ENCODE measurements at places on chromosomes 16 and 17. TPM values are rescaled to one million over a fixed set of nuclear protein-coding genes. Genes with fewer than 3 reads are reported as not detected.

GRCh38 chr16:50114357-50115129 is 38.6 kb upstream of the TENT4B start:
- H3K27me3 ChIP-seq, result peaks cover 25% of the 10 kb centered on the region
- DNase-seq, result no peak
- H3K36me3 ChIP-seq, result no peaks in the 10 kb centered on the region
- H3K4me3 ChIP-seq, result no peak overlapping the region

- H3K27ac ChIP-seq, result no peak within 1 kb of the TSS
- peaks cover 42% of the 10 kb centered on the region for H3K4me1 ChIP-seq
- DNase-seq, result no peak
- no peak within 1 kb of the TSS for H3K4me3 ChIP-seq
- H3K27me3 ChIP-seq, result peaks cover 28% of the 10 kb centered on the region
Measured at GRCh38 chr16:2857451-2858244, at the start of gene PRSS22. PRSS22 (minus strand) TSS chr16:2858170; CDS start chr16:2858104, 66 bp downstream.

DNA sequence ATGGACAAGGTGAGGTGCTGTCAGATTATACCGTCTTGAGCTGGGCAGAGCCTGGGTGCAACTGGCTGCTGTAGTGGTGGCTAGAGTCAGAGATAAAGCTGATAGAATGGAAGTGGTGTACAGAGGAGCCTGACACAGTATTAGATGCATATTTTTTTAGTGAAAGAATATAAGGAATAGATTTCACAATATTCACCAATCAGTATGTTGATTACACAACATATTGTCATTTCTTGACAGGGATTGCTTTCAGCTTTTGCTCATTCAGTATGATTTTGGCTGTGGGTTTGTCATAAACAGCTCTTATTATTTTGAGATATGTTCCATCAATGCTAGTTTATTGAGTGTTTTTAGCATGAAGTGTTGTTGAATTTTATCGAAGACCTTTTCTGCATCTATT is 1.7 kb upstream of the CCL23 start:
- H3K36me3 ChIP-seq, result no peaks in the 10 kb centered on the region
- no peaks in the 10 kb centered on the region for H3K4me1 ChIP-seq
- no peak overlapping the region for H3K27ac ChIP-seq
- H3K27me3 ChIP-seq, result no peaks in the 10 kb centered on the region

DNA sequence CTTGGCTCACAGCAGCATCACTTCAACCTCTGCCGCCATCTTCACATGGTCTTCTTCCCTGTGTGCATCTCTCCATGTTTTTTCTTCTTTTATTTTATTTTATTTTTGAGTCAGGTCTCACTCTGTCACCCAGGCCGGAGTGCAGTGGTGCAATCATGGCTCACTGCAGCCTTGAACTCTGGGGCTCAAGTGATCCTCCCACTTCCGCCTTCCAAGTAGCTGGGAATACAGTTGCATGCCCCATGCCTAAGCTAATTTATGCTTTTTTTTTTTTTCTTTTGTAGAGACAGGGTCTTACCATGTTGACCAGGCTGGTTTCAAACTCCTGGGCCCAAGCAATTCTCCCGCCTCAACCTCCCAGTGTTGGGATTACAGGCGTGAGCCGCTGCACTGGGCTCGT is 1.9 kb downstream of the NUDT7 start:
- no peaks in the 10 kb centered on the region for H3K27me3 ChIP-seq
- no peak overlapping the region for H3K4me3 ChIP-seq
- DNase-seq, result no peak
- H3K27ac ChIP-seq, result no peak overlapping the region
- peaks cover 5% of the 10 kb centered on the region for H3K4me1 ChIP-seq

DNA sequence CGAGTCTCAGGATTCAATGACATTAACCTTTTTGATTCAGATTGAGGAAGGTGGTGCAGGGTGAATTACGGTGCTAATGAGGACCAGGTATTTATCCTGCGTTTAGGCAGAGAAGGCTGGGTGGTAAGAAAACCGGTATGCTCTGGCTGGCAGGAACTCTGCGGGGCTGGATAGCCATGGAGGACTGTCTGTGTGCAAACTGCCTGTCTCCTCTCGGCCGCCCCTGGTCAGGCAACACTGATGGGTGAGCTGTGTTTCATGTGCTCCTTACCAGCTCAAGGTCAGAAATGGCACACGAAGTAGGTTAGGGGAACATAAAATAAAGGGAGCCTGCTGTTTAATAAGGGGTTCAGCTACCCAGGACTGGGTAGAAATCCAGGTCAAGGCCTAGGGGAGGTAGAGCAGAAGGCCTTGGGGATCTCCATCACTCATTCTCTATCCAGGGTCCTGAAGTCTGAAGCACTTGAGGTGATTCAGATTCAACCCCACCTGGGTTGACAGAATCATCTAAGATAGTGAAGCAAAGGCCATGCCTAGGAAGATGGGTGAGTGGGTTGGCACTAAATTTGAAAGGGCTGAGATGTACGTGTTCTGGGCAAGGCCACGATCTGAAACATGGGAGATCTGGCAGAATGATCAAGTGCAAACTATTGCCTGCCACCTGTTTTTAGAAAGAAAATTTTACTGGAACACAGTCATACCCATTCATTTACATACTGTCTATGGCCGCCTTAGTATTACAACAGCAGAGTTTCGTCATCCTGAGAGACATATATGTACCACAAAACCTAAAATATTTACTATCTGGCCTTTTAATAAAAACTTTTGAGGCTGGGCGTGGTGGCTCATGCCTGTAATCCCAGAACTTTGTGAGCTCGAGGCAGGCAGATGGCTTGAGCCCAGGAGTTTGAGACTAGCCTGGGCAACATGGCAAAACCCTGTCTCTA is 292.5 kb downstream of the XYLT1 start:
- DNase-seq, result no peak
- no peaks in the 10 kb centered on the region for H3K36me3 ChIP-seq
- H3K27ac ChIP-seq, result no peak overlapping the region
- H3K27me3 ChIP-seq, result no peaks in the 10 kb centered on the region
- no peak overlapping the region for H3K4me3 ChIP-seq
- H3K4me1 ChIP-seq, result no peaks in the 10 kb centered on the region

DNA sequence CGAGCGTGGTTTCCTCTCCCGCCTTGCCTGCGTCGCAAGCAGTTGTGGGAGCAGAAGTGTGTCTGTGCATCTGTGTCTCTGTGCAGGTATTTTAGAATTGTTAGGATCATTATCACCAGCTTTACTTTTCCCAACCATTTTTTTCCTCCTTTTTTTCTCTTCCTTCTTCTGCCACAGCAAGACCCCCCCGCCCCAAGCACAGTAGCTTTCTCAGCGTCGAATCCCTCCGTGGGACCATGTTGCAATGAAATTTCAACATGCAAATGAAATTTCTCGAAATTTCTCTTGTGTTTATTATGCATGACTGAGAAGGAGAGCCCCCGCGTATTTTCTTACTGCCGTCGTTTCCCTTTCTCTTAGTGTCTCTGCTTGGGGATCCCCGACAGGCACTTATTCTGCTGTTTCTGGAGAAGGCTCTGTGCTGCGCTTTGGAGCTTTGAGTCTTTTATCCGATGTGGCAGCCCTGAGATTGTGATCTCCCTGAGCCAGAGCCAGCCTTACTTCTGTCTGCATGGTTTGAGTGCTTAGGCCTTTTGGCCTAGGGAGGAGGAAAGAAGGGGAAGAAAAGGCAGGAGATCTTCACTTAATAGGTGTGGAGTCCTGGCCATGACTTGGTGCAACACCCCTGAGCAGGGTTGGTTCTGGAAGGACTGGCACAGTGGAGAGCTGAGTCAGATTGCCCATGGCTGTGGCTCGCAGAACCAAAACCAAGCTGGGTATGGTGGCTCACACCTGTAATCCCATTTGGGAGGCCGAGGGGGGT is 5.0 kb downstream of the ARMC7 start:
- H3K36me3 ChIP-seq, result peaks cover 33% of the 10 kb centered on the region
- peaks cover 10% of the 10 kb centered on the region for H3K4me1 ChIP-seq

DNA sequence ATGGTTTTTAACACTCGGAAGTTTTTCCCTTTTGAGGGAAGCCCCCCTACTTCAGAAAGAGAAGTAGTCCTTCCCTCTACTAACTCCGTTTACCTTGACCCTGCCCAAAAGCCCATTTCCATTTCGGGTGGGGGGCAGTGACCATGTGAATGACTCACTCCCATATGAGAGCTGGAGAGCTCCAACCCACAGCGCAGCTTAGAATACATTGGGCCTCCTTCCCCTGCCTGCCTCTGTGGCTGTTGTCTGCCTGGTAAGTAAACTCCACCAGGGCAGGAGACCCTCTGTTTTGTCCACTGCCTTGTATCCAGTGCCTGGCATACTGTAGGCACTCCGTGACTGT is 985 bp downstream of the SGSM2 start:
- H3K4me3 ChIP-seq, result peak overlapping the region; percentile 68
- peaks cover 28% of the 10 kb centered on the region for H3K36me3 ChIP-seq
- peak overlapping the region; percentile 81 for H3K27ac ChIP-seq
- DNase-seq, result peak; percentile 32
- peaks cover 21% of the 10 kb centered on the region for H3K4me1 ChIP-seq
- H3K27me3 ChIP-seq, result no peaks in the 10 kb centered on the region

DNA sequence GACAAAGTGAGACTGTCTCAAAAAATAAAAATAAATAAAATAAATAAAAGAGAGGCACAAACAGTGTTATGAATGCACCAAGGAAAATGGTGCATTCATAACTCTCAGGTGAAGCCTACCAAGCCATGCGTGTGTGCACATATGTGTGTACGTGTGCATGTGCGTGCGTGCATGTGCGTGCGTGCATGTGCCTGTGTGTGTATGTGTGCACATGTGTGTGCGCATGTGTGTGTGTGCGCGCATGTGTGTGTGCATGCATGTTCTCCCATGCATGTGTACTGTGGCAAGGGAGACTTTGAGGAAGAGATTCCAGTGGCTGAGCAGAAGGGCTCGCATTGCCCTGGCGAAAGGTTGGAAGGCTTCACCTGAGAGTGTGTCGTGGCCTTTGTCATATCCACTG is 4.7 kb downstream of the SPN start:
- H3K27me3 ChIP-seq, result no peaks in the 10 kb centered on the region
- H3K4me3 ChIP-seq, result no peak overlapping the region
- no peak overlapping the region for H3K27ac ChIP-seq
- H3K36me3 ChIP-seq, result peaks cover 62% of the 10 kb centered on the region
- DNase-seq, result no peak
- peaks cover 19% of the 10 kb centered on the region for H3K4me1 ChIP-seq

GRCh38 chr17:65797101-65797500 is 235.7 kb upstream of the AXIN2 start:
- no peaks in the 10 kb centered on the region for H3K27me3 ChIP-seq
- no peaks in the 10 kb centered on the region for H3K4me1 ChIP-seq
- DNase-seq, result no peak
- no peak overlapping the region for H3K27ac ChIP-seq
- no peak overlapping the region for H3K4me3 ChIP-seq

- H3K27ac ChIP-seq, result no peak overlapping the region
- H3K4me3 ChIP-seq, result no peak overlapping the region
- H3K27me3 ChIP-seq, result no peaks in the 10 kb centered on the region
- no peaks in the 10 kb centered on the region for H3K4me1 ChIP-seq
- peaks cover 76% of the 10 kb centered on the region for H3K36me3 ChIP-seq
- no peak for DNase-seq
Measured at GRCh38 chr17:29086628-29087332, 43.8 kb downstream of the PIPOX start.

GRCh38 chr17:48704361-48705248 is 17.7 kb downstream of the PRAC1 start:
- H3K27ac ChIP-seq, result no peak overlapping the region
- no peak overlapping the region for H3K4me3 ChIP-seq
- no peaks in the 10 kb centered on the region for H3K4me1 ChIP-seq
- peaks cover 61% of the 10 kb centered on the region for H3K27me3 ChIP-seq
- DNase-seq, result peak; percentile 3

PITPNM3 gene
- total RNA-seq, result 0.31 TPM

CBX8 gene
- 11.9 TPM for total RNA-seq

TBC1D3E gene
- not detected for total RNA-seq

TBC1D3K gene
- total RNA-seq, result not detected

KRTAP4-6 gene
- not detected for total RNA-seq

FBXO39 gene
- total RNA-seq, result not detected
